ENCODE measurements at places on chromosomes 13 and 19.
A peak's percentile ranks its signal among the peaks of the same experiment; 100 is the strongest.

DNA sequence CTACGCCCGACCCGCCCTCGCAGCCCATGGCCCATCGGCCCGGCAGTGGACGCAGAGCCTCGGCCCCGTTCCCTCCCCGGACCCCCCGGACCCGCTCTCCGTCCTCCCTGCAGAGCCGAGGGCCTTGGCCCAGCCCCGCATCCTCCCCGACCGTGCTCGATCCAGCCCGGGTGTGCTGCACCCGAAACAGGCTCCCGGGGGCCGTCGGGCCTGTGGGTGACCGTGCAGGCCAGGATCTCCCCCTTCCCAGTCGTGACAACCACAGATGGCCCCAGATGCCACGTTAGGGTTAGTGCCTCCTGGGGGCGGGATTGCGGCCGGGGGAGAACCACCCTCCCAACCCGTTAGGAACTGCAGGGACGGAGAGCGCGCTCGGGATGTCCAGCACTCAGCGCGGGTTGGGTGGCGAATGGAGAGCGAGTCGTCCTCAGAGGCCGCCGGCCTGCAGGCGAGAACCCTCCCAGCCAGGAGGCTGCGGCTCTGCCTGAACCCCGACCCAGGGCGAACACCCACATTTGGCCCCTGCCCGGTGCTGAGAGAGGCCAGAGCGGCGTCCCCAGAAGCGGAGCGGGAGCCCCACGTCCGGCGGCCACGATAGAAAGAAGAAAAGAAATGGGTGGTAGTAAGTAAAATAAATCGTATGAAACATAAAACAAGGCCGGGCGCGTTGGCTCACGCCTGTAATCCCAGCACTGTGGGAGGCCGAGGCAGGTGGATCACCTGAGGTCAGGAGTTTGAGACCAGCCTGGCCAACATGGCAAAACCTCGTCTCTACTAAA, 6.7 kb upstream of the MADCAM1 start:
- no peaks in the 10 kb centered on the region for H3K27me3 ChIP-seq
- H3K4me1 ChIP-seq: peaks cover 5% of the 10 kb centered on the region
- no peak for DNase-seq
- no peaks in the 10 kb centered on the region for H3K36me3 ChIP-seq

DNA sequence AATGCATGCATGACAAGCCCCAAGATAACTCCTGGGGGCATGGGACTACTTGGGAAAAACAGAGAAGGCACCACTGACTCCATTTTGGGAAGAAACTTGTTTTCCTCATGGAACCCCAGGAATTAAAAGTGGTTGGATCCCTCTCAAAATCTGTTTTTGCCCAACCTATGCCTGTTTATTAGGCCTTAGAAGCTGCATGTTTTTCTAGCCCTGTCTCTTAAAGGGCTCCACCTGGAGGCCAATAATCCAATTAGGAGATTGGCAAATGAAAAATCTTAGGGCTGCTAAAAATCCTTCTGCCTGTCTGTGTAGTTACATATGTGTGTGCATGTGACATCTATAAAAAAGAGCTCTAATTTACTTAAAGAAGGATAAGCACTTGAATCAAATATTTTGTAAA, 26.9 kb downstream of the MED4 start:
- no peaks in the 10 kb centered on the region for H3K27me3 ChIP-seq
- no peak overlapping the region for H3K27ac ChIP-seq
- no peaks in the 10 kb centered on the region for H3K4me1 ChIP-seq
- DNase-seq: no peak
- H3K4me3 ChIP-seq: no peak overlapping the region
- H3K36me3 ChIP-seq: peaks cover 20% of the 10 kb centered on the region

DNA sequence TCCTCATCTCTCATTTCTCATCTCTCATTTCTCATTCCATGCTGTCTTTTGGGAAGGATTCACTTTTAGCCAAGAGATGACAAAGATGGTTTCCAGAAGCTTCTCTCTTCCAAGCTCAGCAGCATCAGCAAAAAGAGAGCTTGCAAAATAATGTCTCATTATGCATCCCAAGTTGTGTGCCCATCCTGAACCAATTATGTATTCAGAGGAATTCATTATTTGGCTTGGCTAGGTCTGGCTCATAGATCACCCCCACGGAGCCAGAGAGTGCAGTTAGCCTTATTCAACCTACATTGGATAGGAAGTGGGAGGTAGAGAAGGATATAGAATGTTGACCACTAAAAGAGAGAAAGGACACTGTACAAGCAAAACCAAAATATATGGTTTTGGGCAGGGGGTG, 5.4 kb upstream of the OLFM2 start:
- H3K27ac ChIP-seq: no peak overlapping the region
- no peaks in the 10 kb centered on the region for H3K36me3 ChIP-seq
- DNase-seq: no peak
- H3K4me1 ChIP-seq: peaks cover 5% of the 10 kb centered on the region

DNA sequence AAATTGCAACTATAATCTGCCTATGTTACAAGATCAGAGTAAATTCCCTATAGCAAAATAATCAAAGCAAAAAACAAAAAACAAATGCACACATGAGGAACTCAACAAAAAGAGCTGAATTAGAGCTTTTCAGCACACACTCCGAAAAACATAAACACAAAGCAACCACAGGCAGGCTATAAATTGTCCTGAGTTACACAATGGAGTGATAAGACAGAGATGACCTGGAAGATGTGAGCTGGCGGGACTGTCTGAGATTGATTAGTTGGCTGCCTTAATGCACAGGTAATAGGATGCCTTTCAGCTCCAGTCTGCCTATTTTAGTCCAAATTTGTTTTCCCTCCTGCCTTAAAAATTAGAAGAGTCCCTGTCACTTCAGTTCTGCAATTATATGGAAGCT, 159.0 kb upstream of the FNDC3A start:
- H3K27ac ChIP-seq: no peak overlapping the region
- no peaks in the 10 kb centered on the region for H3K27me3 ChIP-seq
- peak overlapping the region; percentile 39 for H3K4me3 ChIP-seq
- H3K36me3 ChIP-seq: no peaks in the 10 kb centered on the region

DNA sequence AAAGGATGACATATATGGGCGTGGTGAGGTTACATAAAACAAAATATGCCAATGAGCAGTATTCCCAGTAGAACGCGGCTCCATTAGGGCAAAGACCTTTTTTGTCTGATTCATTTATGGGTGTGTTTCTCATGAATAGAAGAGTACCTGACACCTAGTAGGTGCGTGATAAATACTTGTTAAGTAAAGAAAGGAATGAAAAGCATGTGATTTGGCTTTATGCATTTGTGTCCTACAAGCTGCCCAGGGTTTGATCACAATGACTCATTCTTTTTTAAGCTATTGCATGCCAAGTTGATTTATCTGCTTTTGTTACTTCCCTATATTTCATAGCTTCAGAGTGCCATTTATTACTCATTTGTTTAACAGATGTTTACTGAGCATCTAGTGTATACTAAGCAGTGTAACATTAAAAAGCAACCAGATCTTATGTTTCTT, 19.1 kb upstream of the KCTD4 start:
- H3K27ac ChIP-seq: no peak overlapping the region
- H3K27me3 ChIP-seq: no peaks in the 10 kb centered on the region
- H3K4me3 ChIP-seq: no peak overlapping the region
- H3K4me1 ChIP-seq: no peaks in the 10 kb centered on the region
- DNase-seq: no peak
- H3K36me3 ChIP-seq: no peaks in the 10 kb centered on the region

DNA sequence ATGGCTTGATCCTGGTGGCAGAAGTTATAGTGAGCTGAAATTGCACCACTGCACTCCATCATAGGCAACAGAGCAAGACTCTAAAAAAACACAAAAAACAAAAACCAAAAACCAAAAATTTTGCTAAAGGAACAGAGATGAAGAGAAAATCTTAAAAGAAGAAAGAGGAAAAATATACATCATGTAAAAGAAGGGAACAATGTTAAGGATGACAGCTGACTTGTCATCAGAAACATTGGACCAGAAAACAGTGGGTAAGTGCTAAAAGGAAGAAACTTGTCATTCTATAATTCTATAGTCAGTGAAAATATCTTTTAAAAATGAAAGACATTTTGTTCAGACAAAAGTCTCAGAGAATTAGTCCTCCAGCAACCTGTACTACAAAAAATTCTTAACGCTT, 93.8 kb downstream of the WASF3 start:
- no peaks in the 10 kb centered on the region for H3K36me3 ChIP-seq
- H3K4me1 ChIP-seq: no peaks in the 10 kb centered on the region
- H3K27ac ChIP-seq: no peak overlapping the region
- no peak overlapping the region for H3K4me3 ChIP-seq

DNA sequence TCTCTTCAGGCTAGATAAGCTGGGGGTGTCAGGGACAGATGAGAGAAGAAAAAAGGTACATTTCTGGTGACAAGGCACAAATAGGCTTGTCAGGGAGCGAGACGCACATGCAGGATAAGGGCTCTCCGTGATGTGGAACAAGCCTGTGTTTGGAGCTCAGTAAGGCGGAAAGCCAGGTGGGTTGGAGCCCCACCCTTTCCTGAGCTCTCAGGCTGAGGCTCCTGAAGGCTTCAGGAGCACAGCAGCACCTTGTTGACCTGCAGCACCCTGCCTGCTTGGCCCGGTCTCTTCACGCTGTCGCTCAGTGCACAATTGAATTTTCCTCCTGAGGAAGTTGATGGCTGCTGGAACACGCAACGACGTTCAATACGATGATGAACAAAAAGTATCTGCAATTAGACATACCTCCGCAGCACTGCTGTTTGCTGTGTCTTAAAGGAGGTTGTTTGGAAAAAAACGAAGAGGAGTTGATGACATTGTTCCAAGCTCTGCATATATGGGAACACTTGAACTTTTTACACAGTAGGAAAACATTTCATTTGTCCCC, 29.3 kb downstream of the SERP2 start:
- no peak for DNase-seq
- no peak overlapping the region for H3K4me3 ChIP-seq
- H3K27ac ChIP-seq: no peak overlapping the region
- no peaks in the 10 kb centered on the region for H3K4me1 ChIP-seq

GRCh38 chr19:51166846-51167490, 24.9 kb downstream of the SIGLEC7 start:
- H3K27me3 ChIP-seq: peaks cover 7% of the 10 kb centered on the region
- peaks cover 20% of the 10 kb centered on the region for H3K4me1 ChIP-seq
- no peak for DNase-seq
- no peak overlapping the region for H3K4me3 ChIP-seq
- H3K36me3 ChIP-seq: no peaks in the 10 kb centered on the region

DNA sequence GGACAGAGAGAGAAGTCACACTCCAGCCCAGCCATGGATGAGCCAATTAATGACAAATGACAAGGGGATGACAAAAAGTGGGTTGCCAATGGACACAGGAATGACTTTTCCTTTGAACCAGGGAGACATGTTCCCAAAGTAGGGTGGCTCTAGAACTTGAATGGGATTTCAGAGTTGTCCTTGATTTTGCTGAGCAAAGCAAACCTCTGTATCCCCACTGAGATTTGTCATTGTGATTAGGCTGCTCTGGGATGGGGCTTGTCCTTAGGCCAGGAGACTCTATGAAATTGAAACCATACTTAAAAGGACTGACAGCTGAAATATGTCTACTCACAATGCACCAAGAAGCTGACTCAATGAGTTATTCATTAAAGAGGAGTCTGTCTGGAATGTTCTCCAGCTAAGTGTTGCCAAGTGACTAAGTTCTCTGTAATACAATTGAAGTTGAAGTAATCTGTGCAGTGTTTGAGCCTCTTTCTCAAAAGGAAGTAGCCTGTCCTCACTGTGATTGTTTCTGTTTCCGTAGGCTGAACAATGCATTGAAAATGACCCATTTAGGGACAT, 69.0 kb upstream of the PCDH9 start:
- no peaks in the 10 kb centered on the region for H3K4me1 ChIP-seq
- no peaks in the 10 kb centered on the region for H3K36me3 ChIP-seq
- no peak for DNase-seq
- H3K27ac ChIP-seq: no peak overlapping the region
- H3K4me3 ChIP-seq: no peak overlapping the region

GRCh38 chr13:21894703-21895699, 224.1 kb downstream of the FGF9 start:
- H3K4me1 ChIP-seq: no peaks in the 10 kb centered on the region
- H3K27me3 ChIP-seq: no peaks in the 10 kb centered on the region

- no peak for DNase-seq
- no peak overlapping the region for H3K27ac ChIP-seq
- no peaks in the 10 kb centered on the region for H3K27me3 ChIP-seq
- no peaks in the 10 kb centered on the region for H3K36me3 ChIP-seq
Measured at GRCh38 chr13:51601601-51602565, 17.6 kb downstream of the WDFY2 start.

- no peaks in the 10 kb centered on the region for H3K36me3 ChIP-seq
- H3K27ac ChIP-seq: no peak overlapping the region
- peaks cover 2% of the 10 kb centered on the region for H3K4me1 ChIP-seq
- DNase-seq: no peak
- H3K27me3 ChIP-seq: no peaks in the 10 kb centered on the region
Measured at GRCh38 chr13:23470790-23471614, 37.5 kb upstream of the SACS start.

DNA sequence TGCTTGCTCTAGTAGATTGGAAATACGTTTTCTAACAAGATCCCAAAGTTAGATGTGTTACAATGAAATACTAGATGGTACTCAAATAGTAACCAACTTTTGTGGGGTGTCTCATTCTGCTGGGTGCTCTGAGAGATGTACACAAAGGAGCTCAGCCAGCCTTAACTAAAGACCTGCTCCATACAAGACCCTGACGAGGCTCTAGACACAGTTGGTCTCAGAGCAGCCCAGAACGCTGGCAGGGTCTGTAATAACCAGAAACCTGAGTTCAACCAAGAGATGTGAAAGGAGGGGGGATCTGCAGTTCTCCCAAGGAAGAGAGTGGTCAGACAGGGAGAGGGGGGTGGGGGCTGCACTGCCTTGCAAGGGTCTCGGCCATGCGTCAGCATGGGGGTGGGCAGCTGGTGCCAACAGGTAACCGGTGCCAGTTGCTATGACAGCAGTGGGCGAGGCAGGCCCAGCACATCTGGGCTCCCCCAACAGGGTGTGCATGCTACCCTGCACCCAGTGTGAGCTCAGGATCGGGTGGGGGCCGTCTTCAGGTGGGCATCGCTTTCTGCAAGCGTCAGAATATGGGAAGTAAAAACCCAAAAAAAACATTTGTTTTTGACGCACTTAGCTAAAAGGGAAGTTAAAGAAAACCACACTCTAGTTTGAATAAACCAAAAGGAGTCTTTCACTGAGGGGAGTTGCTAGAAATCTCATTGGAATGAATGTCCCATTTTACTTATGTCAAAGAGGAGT, 68.0 kb upstream of the GPR183 start:
- peaks cover 85% of the 10 kb centered on the region for H3K4me1 ChIP-seq
- H3K27ac ChIP-seq: peak overlapping the region; percentile 39
- peak; percentile 73 for DNase-seq
- H3K27me3 ChIP-seq: no peaks in the 10 kb centered on the region
- H3K36me3 ChIP-seq: no peaks in the 10 kb centered on the region
- no peak overlapping the region for H3K4me3 ChIP-seq
